ENCODE measurements at places on chromosomes 6 and 20.
A peak's percentile ranks its signal among the peaks of the same experiment; 100 is the strongest.

DNA sequence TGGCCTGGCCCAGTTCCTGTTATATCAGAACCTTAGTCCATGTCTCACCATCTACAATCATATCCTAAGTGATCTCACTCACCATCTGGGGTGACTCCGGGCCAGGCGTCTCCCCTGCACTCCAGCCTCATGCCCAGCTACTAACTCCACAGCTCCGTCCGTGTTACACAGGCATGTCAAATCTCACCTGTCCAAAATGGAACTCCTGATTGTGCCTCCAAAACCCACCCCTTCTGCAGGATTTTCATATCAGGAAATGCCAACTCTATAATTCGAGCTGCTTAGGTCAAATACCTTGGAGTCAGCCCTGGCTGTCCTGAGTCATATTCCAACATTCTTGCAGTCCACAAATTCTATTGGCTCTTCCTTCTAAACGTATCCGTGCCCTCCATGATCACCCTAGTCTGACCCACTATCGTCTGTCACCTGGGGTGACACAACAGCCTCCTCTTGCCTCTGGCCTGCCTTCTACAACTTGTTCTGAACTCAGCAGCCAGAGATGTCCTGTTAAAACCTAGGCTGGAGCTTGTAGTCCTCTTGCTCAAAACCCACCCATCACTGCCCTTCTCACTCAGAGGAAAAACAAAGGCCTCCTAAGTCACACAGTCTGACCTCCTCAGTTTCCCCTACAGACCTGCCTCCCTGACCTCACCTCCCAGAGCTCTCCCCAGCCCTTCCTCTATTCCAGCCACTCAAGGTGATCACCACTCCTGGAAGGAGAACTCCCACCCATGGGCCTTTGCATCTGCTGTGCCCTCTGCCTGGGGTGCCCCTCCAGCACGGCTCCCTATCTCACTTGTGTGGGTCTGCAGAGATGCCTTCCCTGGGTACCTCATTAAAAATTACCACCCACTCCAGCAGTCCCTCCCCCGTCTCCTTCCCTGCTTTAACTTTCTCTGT is 85.3 kb upstream of the SIRPA start:
- DNase-seq, result no peak

GRCh38 chr6:46090115-46091079 is 39.4 kb upstream of the ENPP4 start:
- peak; percentile 16 for DNase-seq

DNA sequence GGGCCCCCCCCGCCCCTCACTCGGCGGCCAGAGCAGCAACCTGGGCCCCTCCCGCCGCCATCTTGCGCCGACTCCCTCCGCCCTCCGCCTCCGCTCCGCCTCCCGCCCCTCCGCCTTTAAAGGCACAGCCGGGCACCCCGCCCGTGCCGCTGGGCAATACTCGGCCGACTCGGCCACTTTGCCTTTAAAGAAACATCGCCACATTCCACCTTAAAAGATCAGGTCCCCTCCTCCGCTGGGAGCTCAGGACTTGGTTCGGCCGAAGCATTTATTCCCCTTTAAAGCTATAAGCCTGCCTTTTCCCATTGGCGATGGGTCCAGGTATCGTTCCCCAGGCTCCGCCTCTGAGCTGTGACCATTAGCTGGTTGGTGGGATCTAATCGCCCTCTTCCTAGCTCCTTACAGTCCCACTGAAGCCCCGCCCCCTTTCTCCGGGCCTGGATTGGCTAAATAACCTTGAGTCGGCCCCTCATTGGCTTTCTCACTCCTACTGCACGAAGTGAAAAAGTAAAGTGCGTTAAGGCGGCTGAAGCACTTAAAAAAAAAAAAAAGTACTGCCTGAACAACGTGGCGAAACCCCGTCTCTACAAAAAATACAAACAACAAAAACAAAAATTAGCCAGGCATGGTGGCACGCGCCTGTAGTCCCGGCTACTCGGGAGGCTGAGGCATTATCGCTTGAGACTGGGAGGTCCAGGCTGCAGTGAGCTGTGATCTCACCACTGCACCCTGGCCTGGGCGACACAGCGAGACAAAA is at the start of gene ZBTB22:
Gene ZBTB22, minus strand, starts transcription at position 76 of the 757 bp plus-strand sequence. CDS start 828 bp downstream, outside the sequence.
- DNase-seq, result peak; percentile 96

DNA sequence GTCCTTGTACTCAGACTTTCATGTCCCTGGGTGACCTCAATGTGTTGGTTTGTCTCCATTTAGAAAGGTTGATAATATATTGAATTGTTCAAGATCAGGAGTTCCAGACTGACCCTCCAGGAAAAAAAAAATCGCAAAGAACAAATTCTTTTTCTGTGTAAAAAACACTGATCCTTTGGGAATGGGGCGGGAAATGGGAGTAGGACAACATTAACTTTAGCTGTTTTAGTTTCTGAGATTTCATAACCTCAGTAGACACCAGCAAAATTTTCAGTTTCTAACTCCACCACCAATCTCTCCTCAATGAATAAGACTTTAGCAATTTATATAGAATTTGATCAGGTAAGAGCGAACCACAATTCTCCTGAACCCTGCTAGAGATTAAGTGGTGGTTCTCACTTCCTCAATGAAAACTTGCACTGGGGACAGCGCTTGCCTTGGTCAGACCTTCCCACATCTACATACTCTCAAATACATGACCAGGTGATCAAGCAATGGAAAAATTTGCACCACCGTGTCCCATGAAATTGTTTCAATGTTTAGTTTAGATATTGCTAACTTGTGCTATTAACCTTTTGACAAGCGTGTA is 231.2 kb upstream of the PLN start:
- DNase-seq, result no peak

GRCh38 chr20:57884956-57885355 is 175.1 kb upstream of the PMEPA1 start:
- no peak for DNase-seq

GRCh38 chr20:46954490-46955038 is 59.9 kb downstream of the EYA2 start:
- DNase-seq, result peak; percentile 25

- DNase-seq, result no peak
Measured at GRCh38 chr20:47866480-47866879, 81.2 kb upstream of the SULF2 start.

DNA sequence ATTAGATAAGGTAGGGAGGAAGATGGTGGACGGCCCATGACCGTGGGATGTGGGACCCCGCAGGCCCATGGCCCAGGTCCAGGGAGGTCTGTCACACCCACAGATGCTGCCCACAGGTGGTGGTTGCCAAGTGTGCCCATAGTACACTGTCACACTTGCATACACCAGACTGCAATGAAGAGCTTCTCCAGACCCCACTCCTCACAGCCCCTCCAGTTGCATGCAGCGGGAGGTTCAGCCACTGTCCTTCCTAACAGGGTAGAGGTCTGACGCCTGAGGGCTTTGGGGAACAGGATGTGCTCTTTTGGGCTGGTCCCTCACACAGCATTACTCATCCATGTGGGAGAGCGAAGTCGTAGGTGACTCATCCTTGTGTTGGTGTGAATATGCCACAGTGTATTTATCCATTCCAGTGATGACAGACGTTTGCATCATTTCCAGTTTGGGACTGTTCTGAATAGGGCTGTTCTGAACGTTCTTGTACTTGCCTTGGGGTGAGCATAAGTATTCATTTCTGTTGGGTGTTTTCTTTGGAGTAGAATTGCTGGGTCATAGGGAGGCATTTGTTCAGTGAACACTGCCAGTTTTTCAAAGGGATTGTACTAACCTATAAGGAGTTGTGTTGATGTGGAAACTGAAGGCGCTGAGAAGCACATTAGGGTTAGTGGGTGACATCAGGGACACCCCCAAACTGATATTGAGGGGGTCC is 10.1 kb upstream of the PYGB start:
- DNase-seq, result no peak

- DNase-seq, result no peak
Measured at GRCh38 chr20:25007491-25008305, 15.1 kb upstream of the APMAP start.

DNA sequence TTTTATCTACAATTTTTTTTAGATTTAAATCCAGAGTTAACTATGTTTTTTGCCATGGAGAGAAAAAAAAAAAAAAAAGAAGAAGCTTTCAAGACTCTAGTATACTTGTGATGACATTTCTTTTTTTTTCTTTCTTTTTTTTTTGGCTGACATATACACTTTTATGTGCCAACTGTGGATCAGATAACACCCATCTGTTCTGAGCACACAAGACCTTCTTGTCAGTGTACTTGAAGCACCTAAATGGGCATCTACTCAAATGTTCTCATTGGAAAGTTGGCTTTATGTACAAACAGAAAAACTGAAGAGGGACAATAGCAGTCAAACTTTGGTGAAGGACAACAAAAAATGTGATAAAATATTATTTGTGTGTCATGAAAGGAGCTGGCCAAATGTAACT is 904.5 kb downstream of the GRIK2 start:
- no peak for DNase-seq

- DNase-seq, result no peak
Measured at GRCh38 chr20:3238616-3239025, 369 bp downstream of the SLC4A11 start.

DNA sequence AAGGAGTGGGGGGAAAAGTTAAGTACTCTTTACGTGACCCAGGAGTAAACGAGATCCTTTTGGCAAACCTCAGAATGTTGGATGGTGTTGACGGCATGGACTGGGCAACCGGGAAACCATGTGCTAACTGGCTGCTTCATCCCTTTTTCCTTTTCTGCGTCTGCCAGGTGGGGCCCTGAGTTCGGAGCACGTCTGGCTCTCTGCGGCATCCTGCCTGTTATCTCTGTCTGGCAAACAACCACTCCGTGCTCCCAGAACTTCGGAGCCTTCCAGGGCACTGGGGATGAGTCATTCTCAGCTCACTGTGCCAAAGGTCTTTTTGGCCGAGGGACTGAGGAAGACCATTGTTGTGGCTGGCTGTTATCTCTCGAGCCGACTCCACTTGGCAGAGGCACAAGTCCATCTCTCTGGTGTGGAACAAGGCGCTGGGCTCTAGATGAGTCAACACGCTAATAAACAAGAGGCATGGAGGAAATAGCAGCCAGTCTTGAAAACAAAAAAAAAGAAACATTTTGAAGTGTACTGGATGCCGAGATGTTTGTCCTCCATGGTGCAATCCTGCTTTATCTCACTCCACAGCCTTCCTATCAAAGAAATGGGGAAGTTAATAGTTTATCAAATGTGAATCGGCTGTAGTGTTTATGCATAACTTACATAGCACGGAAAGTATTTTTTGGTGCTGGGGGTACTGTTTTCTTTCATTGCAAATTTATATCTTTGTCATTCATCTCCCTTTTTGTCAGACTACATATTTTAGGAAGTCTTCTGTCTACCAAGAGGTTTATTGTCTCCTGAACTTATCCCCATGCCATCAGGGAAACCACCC is 64.6 kb upstream of the TXNDC5 start:
- no peak for DNase-seq

- no peak for DNase-seq
Measured at GRCh38 chr20:47108994-47109393, 214.4 kb downstream of the EYA2 start.

- DNase-seq, result no peak
Measured at GRCh38 chr6:73028893-73029450, 196.3 kb downstream of the KHDC1L start.

DNA sequence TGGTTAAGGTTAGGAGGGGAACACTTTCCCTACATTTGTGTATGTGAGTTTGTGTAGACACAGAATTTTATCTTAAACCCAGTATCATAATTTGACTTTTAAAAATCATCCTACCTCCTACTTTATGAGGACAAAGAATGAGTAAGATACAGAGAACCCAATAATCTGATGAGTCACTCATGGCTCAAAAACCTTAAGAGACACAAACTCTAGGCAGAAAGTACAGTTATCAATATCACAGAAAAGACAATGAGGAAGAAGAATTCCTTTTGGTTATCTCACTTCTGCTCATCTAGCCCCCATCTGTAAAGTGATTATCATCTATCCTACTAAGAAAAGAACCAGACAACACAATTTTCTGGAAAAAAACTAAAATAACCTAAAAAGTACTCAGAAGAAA is 87.7 kb downstream of the EPB41L2 start:
- DNase-seq, result no peak

- DNase-seq, result no peak
Measured at GRCh38 chr6:912871-913835, 220.2 kb upstream of the EXOC2 start.

GRCh38 chr6:29552512-29553051 is 7.0 kb downstream of the UBD start:
- DNase-seq, result peak; percentile 50

- no peak for DNase-seq
Measured at GRCh38 chr20:25745738-25746137, 49.1 kb upstream of the ZNF337 start.

DNA sequence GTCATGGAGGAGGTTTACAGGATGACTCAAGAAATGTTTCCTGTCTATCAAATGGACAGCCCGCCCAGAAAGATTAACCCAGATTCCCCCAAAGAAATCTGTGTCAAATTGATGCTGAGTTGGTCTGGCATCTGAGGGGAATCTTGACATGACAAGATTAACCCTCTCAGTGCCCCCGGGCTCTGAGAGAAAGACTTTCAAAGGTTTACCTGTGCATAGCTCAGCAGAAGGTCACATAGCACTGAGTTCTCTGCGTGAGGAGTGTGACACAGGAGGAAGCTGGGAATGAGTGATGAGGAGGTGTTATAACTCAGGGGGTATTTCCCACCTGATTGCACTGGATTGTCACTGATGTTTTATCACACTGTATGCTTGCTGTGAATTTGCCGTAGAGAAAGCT is 601.2 kb downstream of the DHX35 start:
- DNase-seq, result peak; percentile 13

DNA sequence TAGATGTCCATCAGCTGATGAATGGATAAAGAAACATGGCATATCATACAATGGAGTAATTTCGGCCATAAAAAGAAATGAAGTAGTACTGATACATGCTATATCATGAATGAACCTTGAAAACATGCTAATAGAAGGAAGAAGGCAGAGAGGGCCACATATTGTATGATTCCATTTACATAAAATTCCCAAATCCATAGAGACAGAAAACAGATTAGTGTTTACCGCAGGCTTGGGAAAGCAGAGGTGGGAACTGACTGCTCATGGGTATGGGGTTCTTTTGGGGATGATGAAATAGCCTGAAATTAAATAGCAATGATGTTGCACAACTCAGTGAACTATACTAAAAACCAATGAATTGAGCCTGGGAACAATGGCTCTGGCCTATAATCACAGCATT is 58.3 kb downstream of the SERAC1 start:
- DNase-seq, result no peak

- DNase-seq, result no peak
Measured at GRCh38 chr6:166687879-166688205, 60.8 kb upstream of the RPS6KA2 start.

DNA sequence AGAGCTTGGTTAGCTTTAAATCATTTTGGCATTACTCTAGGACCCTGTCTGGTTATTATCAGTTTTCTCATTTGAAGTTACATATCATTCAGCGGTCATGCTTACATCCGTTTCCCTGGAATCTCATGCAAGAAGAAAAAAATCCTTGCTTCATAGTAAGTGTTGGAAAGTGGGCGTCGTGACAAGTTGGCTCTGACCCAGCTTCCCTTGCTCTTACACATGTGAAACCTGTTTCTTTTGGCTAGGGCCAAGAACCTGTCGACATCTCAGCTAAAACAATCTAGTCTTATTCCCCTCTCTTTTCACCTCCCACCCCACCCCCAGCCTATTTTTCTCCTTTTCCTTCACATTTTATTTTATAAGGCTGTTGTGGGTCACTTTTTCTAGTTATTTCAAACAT is 45.5 kb downstream of the ANKS1A start:
- DNase-seq, result no peak

- DNase-seq, result no peak
Measured at GRCh38 chr6:19175023-19175422, 662.1 kb upstream of the ID4 start.

GRCh38 chr20:4490606-4491280 is 231.0 kb upstream of the PRND start:
- no peak for DNase-seq

All from GM12864 (cell line).